Smooth muscle cell of bladder (primary cell): ENCODE measurements at places on chromosomes 7 and 10. TPM values are rescaled to one million over a fixed set of nuclear protein-coding genes. Genes with fewer than 3 reads are reported as not detected.

OPALIN gene
- total RNA-seq: not detected in 2 replicates

ADK gene
- total RNA-seq: 18.3 and 18.4 TPM in 2 replicates

TMEM184A gene
- 0.09 and 0.14 TPM in 2 replicates for total RNA-seq

NACAD gene
- 0.71 and 0.83 TPM in 2 replicates for total RNA-seq

OR2A25 gene
- total RNA-seq: not detected in 2 replicates

NPY4R2 gene
- total RNA-seq: 0.28 TPM in 2 replicates

ARHGEF35 gene
- total RNA-seq: 0.55 and 1.3 TPM in 2 replicates

PPIF gene
- total RNA-seq: 22.6 and 33.7 TPM in 2 replicates

PDE1C gene
- 0.92 and 2.7 TPM in 2 replicates for total RNA-seq

CALHM2 gene
- total RNA-seq: 15.5 and 21.0 TPM in 2 replicates

CYP3A4 gene
- total RNA-seq: not detected in 2 replicates

PLXNA4 gene
- 0.28 and 1.6 TPM in 2 replicates for total RNA-seq

MYOZ1 gene
- total RNA-seq: 0.09 and 0.14 TPM in 2 replicates

CTAGE15 gene
- total RNA-seq: 0.14 and 0.18 TPM in 2 replicates

GNGT1 gene
- total RNA-seq: 0.37 and 0.71 TPM in 2 replicates

FAM25A gene
- not detected in 2 replicates for total RNA-seq

CCDC172 gene
- total RNA-seq: not detected in 2 replicates

PNLIPRP2 gene
- total RNA-seq: not detected in 2 replicates

ASAH2 gene
- total RNA-seq: 0.74 and 1.00 TPM in 2 replicates

XRCC2 gene
- 0.37 and 0.43 TPM in 2 replicates for total RNA-seq

ACTL6B gene
- not detected in 2 replicates for total RNA-seq

SFTPA1 gene
- not detected in 2 replicates for total RNA-seq

LIPK gene
- total RNA-seq: not detected in 2 replicates

SEC23IP gene
- 17.9 and 42.5 TPM in 2 replicates for total RNA-seq

PNLIP gene
- total RNA-seq: not detected in 2 replicates

PPP1R17 gene
- total RNA-seq: not detected in 2 replicates

MACC1 gene
- total RNA-seq: 0.92 and 1.4 TPM in 2 replicates

GRK5 gene
- total RNA-seq: 29.8 and 42.1 TPM in 2 replicates

ACTR3C gene
- 1.6 and 3.2 TPM in 2 replicates for total RNA-seq

CALML5 gene
- total RNA-seq: not detected in 2 replicates

CCL26 gene
- 4.8 and 6.2 TPM in 2 replicates for total RNA-seq

PAX2 gene
- not detected in 2 replicates for total RNA-seq

ZNF467 gene
- total RNA-seq: 0.28 TPM in 2 replicates

APBB1IP gene
- total RNA-seq: 0.85 and 2.2 TPM in 2 replicates

WBP1L gene
- 35.0 and 65.5 TPM in 2 replicates for total RNA-seq

SPDYE11 gene
- total RNA-seq: not detected in 2 replicates

SYNPO2L gene
- not detected in 2 replicates for total RNA-seq

STAG3 gene
- total RNA-seq: 0.28 TPM in 2 replicates

ZFAND2A gene
- total RNA-seq: 21.0 and 30.0 TPM in 2 replicates

CPA5 gene
- total RNA-seq: not detected in 2 replicates

CLCN1 gene
- 0.09 and 0.14 TPM in 2 replicates for total RNA-seq

KCNIP2 gene
- 0.28 and 1.8 TPM in 2 replicates for total RNA-seq

SPDYE16 gene
- 0.14 TPM in 1 of 2 replicates, not detected in the other for total RNA-seq

ADAMTS14 gene
- total RNA-seq: 5.5 and 10.6 TPM in 2 replicates

TET1 gene
- total RNA-seq: 2.1 and 3.6 TPM in 2 replicates

ABCB4 gene
- 3.4 and 5.5 TPM in 2 replicates for total RNA-seq

C7orf57 gene
- not detected in 2 replicates for total RNA-seq

NYAP1 gene
- 0.14 and 0.74 TPM in 2 replicates for total RNA-seq

MGMT gene
- total RNA-seq: 27.7 and 39.5 TPM in 2 replicates

SCIN gene
- 0.43 and 3.3 TPM in 2 replicates for total RNA-seq

ABCB8 gene
- total RNA-seq: 19.2 and 24.5 TPM in 2 replicates

SYT15 gene
- total RNA-seq: 0.71 and 0.92 TPM in 2 replicates
